ENCODE measurements at places on chromosomes 6 and 20.

DNA sequence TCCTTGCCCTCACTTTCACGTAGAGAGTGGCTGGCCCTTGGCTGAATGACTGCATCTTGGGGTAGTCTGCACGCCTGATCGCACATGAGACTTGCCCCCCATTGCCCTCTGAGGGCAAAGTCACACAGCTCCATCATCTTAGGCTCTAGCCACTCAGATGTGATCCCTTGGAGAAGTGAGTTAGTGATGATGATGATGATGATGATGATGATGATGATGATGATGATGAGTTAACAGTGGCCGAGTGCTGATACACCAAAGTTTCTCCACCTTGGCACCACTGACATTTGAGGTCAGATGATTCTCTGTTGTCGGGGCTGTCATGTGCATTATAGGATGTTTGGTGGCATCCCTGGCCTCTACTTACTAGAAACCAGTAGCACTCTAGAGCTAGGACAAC is 84.0 kb downstream of the PREX1 start:
- DNase-seq: no peak

DNA sequence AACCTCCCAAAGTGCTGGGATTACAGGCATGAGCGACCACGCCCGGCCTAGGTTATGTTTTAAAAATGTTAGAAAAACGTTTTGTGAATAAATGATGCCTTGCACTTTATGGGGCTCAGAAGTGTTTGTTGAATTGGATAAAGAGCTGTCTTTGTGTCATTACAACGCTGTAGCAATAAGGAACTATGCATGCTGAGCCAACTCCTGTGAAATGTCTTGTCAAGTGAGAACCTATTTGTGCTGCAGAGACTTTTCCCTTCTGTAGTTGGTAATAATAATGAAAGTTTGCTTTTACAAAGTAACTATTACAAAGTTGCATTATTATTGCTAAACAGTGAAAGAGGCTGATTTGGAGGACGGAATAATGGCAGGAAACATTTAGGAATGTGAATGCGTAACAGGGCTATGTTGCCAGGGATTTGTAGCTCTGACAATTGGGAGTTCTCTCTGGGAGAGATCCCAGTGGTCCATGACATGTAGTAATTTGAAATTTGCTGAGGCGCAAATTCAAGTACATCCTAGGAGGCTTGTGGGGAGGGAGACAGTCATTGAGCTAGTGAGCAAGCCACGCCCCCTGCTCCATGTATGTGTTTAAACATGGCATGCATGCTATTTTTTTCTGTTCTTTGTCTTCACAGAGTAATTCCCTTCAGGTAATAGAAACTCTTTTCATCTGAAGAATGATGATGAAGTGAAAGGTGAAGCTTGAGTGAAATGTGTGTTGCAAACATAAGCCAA is 16.8 kb upstream of the BICRAL start:
- no peak for DNase-seq

DNA sequence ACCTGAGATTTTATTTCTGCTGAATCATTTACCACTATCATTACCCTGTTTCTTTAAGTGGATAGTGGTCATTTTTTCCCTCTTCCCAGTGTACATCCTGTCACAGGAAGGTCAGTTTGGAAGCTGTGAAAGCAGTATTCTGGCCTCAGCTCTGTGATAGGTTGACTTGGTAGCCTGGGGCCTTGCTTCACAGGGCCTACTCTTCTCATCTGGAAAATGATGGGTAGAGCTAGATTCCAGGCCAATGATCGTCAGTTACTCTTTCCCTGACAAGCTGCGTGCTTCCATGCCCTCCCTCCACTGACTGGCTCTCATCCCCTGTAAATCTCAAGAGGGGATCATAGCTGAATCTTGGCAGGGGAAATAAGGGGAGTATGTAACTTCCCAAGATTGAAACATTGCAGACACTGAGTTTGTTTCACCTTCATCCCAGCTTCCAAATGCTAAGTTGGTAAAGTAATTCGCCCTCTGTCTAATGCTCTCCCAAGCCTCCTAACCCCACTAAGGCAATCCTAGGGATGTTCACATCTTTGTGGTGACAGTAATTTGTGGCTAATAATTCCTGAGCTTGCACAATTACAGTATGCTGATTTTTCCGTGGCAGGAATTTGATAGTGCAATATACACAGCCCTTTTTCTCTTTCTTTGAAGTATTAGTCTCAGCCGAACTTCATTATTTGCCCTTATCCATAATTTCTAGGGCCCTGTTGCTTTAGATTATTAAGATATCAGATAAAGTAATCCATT is 51.2 kb downstream of the VAPB start:
- DNase-seq: no peak

DNA sequence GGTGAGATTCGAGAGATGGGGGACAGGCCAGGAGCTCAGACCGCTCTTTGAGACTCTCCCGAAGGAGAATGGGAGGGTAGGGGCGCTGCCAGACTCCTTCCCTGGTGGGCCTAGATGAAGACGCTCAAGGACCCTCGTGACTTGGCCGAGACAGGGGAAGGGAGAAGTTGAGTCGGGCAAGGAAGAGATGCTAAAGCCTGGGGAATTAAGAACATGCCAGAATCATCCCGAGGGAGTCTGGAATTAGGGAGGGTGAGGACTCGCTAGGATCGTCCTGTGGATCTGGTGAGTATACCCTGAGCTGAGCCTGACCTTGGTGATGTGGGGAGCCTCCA is 529 bp downstream of the UBE2C start:
- DNase-seq: no peak

DNA sequence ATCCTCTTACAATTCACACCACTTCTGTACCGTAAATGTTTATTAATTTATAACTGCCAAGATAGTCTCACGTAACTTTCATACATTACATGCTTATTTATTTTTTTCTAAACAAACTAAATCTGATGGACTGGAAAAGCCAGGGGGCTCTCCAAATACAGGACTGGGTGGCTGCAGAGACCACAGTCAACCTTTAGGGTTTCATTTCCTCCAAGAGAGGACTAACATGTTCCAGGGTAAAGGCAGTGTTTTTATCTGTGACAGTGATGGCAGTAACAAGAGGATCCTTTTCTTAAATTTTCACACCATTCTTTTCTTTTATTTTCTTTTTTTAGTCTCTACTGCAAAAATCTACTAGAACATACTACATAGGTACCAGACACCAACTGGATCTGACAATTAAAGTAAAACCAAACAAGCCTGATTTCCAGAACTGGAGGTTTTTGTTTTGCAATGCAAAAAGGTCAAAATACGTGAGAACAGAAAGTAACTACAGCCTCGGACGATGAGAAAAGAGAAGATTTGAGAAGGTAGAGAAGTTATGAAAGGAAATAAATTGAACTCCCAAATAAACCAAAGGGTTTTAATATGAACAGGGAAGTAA is 1.2 kb downstream of the LMBRD1 start:
- no peak for DNase-seq

DNA sequence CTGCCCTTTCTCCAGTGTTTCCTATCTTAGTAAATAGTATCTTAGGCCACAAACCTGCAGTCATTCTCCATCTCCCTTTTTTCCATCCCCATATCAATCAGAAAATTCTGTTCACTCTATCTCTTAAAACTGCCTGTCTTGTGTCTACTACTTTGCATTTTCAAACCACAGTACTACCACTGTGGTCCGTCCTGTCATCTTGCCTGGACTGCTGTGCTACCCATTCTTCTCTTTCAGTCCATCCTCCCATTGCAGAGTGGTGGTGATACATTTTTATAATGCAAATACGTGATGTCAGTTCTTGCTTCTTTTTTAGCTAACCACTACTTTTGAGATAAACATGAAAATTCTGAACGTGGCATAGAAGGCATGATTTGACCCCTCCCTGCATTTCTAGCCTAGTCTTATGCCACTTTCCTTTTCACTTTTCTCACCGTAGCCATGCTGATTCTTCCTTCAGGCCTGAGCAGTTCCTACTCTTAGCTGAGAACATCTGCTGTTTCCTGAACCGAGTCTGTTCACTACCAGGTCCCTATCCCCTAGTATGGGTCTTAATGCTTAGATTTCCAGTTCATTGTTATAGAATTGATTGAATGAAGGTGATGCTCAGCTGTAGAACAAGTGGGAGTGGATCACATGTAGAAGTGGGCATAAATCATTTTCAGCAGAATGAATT is 13.8 kb downstream of the TBPL1 start:
- DNase-seq: no peak

GRCh38 chr6:19452495-19452894 is 384.7 kb upstream of the ID4 start:
- DNase-seq: no peak

DNA sequence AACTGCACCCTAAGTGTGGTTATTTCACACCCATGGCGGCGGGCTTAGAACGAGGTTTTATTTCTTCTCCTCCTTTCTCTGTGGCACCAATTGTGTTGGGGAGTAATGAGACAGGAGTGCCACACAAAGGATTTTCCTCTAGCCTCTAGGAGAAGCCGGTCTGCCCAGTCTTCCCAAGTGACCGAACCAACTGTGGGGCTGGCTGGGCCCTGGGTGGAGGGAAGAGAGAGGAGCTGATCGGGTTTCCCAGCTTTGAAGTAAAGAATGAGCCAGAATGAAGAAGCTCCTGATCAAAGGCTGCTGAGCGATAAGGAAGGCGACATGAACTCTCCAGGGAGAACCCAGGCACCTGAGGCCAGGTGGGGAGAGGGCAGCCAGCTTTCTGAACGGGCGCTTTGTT is 616.0 kb upstream of the BTBD3 start:
- DNase-seq: no peak
